Left kidney (tissue), 8 donors: ENCODE measurements at places on chromosomes 5 and 9. TPM values are rescaled to one million over a fixed set of nuclear protein-coding genes. Genes with fewer than 3 reads are reported as not detected.
A peak's percentile ranks its signal among the peaks of the same experiment; 100 is the strongest.

- peak; percentile 22 for DNase-seq
These were observed 120.9 kb downstream of the MAPKAP1 start for GRCh38 chr9:125586172-125586511.

The PCDHGB2 gene
- polyA plus RNA-seq: 4.0 TPM

GRCh38 chr5:75199946-75200345 is 36.7 kb downstream of the ANKRD31 start:
- DNase-seq: no peak

DNA sequence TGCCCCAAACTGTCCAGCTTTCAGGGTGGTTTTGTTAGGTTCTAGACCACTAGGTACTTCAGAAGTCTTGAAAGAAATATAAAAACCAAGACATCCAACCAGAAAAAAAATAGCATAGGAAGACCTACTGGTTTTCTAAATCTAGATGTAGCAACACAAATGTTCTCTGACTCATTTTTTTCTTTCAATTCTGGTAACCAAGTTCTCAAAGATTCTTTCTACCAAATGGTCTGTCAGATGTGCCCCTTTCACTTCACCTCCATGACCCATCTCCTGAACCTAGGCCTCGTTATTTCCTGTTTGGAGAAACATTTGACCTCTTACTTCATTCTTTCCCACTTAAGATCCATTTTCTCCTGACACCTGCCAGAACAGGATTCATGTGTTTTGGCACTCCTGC is 355.3 kb downstream of the KIAA0825 start:
- no peak for DNase-seq

- no peak for DNase-seq
These were observed 1.4 kb downstream of the FAM169A start for GRCh38 chr5:74864823-74865222.

- DNase-seq: no peak
These were observed 164.8 kb upstream of the OTULINL start for GRCh38 chr5:14416621-14417275.

DNA sequence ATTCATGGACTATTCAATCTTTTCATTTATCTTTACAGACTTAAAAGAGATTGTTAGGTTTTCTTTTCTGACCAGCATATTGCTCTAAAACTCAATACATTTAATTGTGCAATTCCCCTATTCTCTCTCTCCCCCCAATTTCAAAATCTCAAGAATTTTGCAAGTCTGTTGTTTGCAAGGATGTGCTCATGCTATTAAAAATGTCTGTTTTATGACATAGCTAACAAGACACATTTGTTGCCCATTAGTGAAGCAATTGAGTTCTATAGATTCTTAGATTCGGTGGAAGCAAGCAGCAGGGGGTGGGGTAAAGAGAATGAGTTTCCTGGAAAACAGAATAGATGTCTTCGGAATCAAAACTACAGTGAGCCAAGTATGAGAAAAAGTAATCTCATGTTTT is 8.5 kb upstream of the CSNK1A1 start:
- no peak for DNase-seq

The RNF183 gene
- 5.1 TPM for polyA plus RNA-seq

DNA sequence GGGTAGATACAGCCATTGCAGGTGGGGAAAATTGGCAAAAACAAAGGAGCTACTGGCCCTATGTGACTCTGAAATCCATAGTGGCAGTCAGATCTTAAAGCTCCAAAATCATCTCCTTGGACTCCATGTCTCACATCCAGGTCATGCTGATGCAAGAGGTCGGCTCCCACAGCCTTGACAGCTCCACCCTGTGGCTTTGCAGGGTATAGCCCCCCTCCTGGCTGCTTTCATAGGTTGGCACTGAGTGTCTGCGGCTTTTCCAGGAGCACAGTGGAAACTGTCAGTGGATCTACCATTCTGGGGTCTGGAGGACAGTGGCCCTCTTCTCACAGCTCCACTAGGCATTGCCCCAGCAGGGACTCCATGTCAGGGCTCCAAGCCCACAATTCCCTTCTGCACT is 1190.1 kb downstream of the CDH12 start:
- DNase-seq: no peak

The PKD2L2 gene
- 0.48 TPM for polyA plus RNA-seq

- DNase-seq: no peak
These were observed 35.1 kb downstream of the CEMIP2 start for GRCh38 chr9:71733176-71733575.

DNA sequence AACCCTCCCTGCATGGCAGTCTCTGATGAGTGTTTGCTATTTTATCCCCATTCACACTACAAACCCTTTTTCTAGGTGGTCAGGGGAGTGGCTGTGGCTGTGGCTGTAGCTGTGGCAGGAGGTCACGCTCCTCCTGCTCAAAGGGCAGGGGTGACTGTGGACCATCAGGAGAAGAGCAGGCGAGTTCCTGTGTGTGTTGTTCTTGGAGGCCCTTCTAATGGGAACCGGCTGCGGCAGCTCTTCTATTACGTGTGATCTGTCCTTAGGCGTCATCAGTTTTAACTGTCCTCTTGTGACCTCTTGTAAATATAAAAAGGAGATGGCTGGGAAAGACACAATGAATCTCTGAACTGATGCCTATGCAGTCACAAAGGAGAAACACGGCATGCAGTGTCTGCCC is 65.1 kb downstream of the ANKH start:
- peak; percentile 24 for DNase-seq

The TNFSF8 gene
- polyA plus RNA-seq: 0.27 TPM

DNA sequence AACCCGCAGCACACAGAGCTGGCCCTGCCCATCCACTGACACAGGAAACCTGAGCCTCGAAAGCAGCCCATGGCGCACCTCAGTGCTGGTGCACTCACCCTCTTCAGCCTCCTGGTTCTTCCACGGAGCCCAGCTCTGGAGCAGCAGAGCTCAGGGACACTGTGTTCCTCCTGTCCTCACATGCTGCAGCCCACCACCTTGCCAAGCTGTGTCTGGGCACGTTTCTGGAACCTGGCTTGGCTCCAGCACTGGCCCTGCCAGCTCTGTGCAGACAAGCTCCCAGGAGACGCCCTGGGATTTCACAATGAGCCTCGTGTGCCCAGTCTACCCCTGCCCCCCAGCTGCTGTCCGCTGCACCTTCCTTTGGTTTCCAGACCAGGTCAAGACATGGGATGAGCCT is 119.5 kb downstream of the SYK start:
- no peak for DNase-seq

The GABRA6 gene
- polyA plus RNA-seq: not detected

The UHRF2 gene
- 88.7 TPM for polyA plus RNA-seq

- no peak for DNase-seq
These were observed 8.1 kb upstream of the MARCOL start for GRCh38 chr5:148230240-148230639.

DNA sequence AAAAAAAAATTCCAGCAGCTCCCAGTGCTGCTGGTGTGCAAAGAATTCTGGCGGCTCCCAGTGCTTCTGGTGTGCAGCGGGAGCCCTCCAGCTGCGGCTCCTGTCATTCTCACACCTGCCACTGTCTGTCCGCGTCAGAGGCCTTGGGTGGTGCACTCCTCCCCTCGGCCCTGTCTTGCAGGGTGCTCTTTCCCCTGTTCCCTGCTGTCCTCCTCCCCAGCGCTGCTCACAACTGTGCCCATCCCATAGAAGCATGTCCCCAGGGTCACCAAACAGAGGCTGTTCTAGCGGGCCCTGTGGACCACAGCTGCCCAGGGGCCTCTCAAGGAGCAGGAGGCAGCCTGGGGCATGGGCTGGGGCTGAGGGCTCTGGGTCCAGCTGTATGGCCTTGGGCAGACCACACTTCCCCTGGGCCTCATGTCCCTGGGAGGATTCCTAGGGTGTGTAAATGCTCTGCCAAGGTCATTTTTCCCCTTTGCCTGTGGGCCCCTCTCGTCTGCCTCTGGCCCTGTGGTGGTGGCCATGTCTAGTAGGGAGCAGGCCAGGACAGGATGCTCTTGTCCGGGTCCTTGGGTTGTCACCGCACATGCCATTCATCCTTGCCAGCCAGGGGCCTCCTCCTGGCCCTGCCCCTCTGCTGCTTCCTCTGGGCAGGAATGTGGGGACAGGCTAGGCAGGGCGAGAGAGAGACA is 68.2 kb downstream of the PHF2 start:
- no peak for DNase-seq

- no peak for DNase-seq
These were observed 238.1 kb downstream of the ROR2 start for GRCh38 chr9:91711755-91712601.

The C5orf58 gene
- 0.25 TPM for polyA plus RNA-seq

- DNase-seq: no peak
These were observed 102.2 kb downstream of the YTHDC2 start for GRCh38 chr5:113615708-113616107.

DNA sequence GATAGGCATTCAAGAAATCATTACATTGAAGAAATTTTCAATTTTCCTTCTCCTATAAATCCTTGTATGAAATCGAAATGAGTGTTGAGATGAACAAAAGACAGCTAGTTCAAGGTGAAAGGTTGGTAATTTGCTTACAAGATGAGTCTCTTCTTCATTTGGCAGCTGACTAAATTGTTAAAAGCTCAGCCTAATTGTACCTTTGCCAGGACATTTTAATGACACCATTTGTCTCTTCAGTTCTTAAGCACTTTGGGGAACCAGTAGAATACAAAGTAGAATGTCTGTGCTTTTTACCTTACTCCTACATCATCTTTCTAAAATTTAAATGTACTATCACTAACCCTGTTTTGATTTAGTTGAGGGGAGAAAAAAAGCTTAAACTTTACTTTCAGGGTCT is 59.4 kb downstream of the GRAMD2B start:
- DNase-seq: no peak

- no peak for DNase-seq
These were observed 213.2 kb downstream of the TRIO start for GRCh38 chr5:14356305-14356704.

The C7 gene
- polyA plus RNA-seq: 148 TPM

- no peak for DNase-seq
These were observed 51.5 kb downstream of the MLLT3 start for GRCh38 chr9:20570756-20571155.

The NME5 gene
- 31.8 TPM for polyA plus RNA-seq
